Stimulated activated CD4-positive, alpha-beta T cell treated with anti-CD3 and anti-CD28 coated beads, Interleukin-4, amount 100 ng/mL, for 1 hour (primary cell): ENCODE measurements at places on chromosomes 11 and 22.

DNA sequence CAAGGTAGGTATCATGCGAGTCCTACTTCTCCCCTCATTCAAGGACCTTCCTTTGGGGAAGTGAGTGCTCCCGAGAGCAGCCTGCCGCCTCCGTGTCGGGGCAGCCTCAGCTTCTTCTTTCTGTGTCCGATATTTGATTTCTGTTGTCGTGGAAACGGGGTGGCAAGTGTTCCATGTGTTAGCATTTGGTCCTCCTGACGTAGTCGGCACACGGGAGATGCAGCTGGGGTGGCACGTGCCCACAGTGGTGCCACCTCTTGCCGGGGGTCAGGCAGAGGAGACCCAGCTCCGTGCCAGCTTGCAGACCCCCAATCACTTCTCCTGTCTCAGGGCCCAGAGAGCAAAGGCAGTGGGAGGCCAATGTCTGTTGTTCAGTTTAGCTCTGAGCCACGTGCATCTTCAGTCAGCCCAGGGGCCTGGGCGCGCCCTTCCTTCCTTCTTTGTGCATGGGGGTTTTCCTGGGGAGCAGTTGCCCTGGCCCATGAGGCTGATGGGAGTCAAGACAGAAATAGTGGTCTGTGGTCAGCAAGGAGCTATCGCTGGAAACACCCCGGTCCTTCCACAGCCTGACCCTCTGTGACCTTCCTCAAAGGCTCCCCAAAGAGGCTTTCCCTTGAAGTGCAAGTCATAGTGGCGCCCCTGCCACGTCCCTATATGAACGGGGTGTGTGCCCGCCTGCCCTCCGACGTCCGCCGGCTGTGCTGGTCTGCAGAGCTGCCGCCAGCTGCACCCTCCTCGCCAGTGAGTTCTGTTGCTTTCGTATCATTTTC is 44.5 kb downstream of the PARVB start:
- DNase-seq = no peak

DNA sequence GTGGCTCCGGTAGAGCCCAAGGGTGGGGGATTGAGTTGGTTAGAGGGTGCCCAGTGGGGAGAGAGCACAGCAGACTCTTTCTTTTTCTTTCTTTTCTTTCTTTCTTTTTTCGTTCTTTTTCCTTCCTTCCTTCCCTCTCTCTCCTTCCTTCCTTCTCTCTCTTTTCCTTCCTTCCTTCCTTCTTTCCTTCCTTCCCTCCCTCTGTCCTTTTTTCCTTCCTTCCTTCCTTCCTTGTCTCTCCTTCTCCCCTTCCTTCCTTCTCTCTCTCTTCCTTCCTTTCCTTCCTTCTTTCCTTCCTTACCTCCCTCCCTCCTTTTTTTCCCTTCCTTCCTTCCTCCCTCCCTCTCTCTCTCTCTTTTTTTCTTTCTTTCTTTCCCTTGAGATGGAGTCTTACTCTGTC is 4.8 kb upstream of the ALX4 start:
- no peak for DNase-seq

- no peak for DNase-seq
Observed at GRCh38 chr11:75565916-75566762, 4.1 kb downstream of the SERPINH1 start.

- DNase-seq = peak; percentile 80
Observed at GRCh38 chr11:61061081-61061826, 41.0 kb upstream of the CD5 start.

DNA sequence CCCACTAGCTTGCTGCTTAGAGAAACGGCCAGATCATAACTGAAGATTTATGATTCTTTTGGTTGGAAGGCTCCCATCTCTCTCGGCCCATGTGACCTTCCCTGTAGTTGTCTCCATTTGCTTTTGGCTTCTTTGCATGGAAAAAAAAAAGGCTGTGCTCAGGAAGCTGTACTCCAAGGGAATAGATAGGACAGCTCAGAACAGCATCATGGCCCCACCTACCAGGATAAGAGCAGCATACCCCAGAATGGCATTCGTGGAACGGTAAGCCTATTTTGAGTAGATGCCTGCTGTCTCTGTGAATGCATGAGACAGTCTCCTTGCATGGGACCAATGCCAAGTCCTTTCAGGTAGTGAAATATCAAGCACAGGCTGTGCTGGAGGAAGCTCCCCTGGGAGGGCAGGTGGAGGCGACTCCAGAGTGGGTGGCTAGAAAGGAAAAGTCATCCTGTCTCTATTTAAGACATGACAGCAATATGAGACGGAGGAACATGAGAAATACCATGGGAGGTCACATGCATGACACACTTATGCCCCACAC is 94.1 kb upstream of the AMOTL1 start:
- no peak for DNase-seq

- no peak for DNase-seq
Observed at GRCh38 chr11:29025001-29025400, 916.8 kb downstream of the METTL15 start.

GRCh38 chr22:37662039-37662438 is 3.5 kb downstream of the PDXP start:
- DNase-seq = no peak

- peak; percentile 17 for DNase-seq
Observed at GRCh38 chr11:4181782-4182721, 87.5 kb downstream of the RRM1 start.

GRCh38 chr11:20010851-20011225 is 149.4 kb downstream of the DBX1 start:
- DNase-seq = no peak

- DNase-seq = no peak
Observed at GRCh38 chr11:125036933-125037332, 26.2 kb upstream of the SLC37A2 start.

DNA sequence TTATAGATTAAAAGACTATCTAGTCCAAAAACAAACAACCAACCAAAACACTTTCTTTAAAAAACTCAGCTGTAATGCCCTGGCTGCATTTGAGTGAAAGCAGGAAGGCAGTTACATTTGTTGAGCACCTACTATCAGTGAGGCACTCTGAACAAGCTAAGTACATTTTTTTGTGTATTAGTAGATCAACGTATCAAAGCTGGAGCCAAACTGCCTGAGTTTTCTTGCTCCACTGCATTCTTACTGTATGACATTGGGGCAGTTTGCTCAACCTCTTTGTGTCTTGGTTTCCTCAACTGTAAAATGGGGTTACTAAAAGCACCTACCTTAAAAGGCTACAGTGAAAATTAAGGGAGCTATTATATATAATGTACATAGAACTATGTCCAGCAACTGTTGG is 22.0 kb downstream of the COA4 start:
- DNase-seq = no peak

DNA sequence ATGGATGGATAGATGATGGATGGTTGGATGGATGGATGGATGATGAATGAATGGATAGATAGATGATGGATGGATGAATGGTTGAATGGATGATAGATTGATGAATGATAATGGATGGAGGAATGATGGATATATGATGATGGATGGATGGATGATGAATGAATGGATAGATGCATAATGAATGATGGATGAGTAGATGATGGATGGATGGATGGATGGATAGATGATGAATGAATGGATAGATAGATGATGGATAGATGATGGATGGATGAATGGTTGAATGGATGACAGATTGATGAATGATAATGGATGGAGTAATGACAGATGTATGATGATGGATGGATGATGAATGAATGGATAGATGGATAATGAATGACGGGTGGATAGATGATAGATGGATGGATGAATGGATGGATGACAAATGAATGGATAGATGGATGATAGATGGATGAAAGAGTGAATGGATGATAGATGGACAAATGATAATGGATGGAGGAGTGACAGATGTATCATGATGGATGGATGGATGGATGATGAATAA is 1466.5 kb downstream of the BRD1 start:
- DNase-seq = no peak

GRCh38 chr22:48345631-48346030 is 1482.0 kb downstream of the BRD1 start:
- DNase-seq = no peak

DNA sequence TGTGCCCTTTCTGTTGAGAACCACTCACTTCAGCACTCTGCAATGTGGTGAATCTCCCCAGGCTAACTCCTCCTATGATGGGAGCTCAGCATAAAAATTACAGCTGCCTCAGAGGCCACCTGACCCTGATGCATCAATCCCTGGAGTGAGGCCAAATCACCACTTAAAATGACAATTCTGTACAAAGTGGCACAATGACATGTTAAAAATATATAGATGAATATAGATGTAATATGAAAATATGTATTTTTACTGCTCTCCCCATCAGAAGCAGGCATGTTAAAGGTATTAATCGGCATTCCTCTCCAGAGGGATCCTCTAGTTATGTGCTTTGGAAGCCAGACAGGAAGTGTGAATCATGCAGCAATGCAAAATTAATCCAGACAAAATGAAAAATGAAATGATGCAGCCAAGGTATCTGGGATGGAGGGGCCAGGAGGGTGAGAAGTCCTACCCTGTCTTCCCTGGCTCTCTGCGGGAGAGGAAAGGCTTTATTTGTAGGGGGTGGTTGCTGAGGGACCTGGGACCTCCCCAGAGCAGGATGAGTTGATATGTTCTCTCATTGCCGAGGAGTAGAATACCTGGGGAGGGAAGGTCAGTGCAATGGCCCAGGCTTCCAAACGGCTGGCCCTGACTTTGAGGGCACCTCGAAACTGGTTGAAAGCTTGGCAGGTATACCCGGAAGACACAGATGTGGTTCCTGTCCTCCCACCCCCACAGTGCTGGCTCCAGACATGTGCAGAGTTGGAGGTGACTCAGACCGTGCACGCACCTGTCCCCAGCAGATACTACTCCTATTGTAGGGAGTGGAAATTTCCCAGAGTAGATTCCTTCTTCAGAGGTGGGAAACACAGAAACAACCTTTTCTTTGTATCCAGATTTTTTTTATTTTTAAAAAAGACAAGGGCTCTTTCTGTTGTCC is 347.9 kb upstream of the NCAM1 start:
- DNase-seq = no peak

- no peak for DNase-seq
Observed at GRCh38 chr11:3954448-3955298, 99.2 kb downstream of the STIM1 start.

DNA sequence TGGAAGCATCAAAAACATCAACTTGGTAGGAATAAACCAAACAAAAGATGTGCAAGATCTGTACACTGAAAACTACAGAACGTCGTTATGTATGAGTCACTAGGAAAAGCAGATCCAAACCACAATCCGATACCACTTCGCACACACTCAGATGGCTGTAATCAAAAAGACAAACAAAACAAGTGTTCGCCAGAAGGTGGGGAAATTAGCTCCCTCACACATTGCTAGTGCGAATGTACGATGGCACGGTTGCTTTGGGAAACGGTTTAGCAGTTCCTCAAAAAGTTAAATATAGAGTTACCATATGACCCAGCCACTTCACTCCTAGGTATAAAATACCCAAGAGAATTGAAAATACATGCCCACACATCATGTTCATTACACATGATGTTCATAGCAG is 14.8 kb upstream of the CARD10 start:
- DNase-seq = no peak

DNA sequence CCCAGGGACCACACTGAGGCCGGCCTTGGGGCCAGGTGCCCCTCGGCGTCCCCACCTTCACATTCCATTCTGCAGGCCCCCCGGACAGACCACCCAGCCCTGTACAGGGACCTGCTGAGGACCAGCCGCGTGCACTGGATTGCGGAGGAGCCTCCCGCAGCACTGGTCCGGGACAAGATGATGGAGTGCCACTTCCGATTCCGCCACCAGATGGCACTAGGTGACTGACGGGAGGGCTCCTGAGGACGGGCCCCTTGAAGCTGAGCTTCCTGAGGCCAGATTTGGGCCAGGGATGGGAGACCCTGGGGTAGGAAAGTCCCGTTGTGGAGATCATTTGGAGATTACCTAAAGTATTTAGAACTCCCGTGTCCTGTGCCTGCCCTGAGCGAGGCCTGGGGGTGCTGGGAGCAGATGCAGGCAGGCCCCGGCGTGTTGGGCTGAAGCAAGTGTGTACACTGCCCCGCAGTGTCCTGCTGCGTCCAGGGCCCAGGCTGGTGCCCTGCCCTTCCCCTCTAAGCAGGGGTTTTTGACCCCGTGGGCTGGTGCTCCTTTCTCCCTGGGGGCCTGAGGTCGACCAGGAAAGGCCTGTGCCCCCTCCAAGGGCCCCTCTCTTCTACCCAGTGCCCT is 20.0 kb downstream of the TRMU start:
- peak; percentile 64 for DNase-seq

GRCh38 chr11:65165410-65166317 is 4.4 kb upstream of the SPDYC start:
- DNase-seq = no peak

- DNase-seq = no peak
Observed at GRCh38 chr11:898540-899190, 11.9 kb downstream of the CHID1 start.

- no peak for DNase-seq
Observed at GRCh38 chr11:38300570-38300969, 1702.5 kb upstream of the RAG2 start.

DNA sequence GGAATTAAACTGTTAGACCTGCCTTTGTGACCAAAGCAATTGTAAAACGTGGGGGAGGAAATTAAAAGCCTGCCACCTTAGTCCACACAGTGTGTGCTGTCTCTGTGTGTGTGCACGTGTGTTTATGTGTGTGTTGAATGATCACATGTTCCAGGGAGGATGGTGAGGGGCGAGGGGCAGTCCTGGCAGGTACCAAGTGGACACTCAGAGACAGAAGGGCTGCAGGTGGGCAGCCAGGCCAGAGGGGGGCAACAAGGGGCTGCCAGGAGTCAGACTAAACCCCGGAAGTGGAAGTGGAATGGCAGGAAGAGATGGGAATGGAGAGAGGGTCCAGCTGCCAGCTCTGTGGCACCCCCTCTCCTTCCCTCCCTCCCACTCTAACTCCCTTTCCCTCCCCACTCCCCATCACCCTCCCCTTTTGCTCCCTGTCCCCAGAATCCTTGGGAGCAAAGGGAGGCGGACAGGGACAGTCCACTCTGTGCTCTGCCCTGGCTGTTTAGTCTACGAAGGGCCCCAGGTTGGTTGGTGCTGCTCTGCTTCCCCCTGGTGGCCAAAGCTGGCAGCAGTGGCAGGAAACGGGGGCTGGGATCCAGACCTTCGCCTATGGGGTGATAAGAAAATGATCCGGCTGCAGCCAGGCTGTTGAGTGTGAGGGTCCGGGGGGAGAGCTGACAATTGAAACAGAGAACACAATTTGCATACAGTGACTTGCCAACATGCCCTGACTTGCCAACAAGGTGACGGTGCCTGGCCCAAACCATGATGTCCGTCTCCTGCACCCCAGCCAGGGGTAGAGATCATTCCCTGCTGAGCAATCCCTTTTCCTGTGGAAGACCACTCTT is 24.4 kb downstream of the P2RY2 start:
- DNase-seq = peak; percentile 74

DNA sequence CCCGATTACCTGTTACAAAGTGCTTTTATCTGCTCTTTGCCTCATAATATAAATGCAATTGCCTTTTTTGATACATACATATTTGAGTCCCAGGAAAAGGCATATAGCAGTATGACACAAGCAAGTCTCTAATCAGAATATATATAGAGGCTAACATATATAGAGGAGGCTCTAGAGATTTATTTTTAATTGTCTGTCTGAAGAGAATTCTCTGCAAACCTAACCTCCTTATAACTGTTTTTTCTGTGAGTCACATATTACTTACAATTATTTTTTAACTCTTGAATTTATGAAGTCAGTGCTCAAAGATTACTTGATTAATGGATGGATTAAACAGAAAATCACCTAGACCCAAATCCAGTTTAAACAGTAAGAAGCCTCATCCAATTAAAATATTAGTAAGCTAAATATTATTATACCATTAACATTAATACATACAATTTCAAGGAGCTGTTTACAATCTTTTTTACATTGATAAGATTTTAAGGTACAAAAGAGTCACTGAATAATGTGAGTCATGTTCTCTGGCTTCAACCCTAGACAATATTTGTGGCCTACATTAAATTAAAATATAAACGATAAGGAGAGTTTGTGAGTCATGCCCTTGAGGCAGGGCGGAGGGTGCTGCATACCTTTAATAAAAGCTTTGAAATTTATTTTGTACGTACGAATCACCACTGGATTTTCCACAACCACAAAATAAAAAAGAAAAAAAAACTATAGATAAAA is 19.2 kb upstream of the MMP13 start:
- DNase-seq = no peak
